ENCODE measurements at places on chromosomes 3 and 15.

GRCh38 chr3:196726788-196727675, 12.6 kb upstream of the PAK2 start:
- no peak for DNase-seq

DNA sequence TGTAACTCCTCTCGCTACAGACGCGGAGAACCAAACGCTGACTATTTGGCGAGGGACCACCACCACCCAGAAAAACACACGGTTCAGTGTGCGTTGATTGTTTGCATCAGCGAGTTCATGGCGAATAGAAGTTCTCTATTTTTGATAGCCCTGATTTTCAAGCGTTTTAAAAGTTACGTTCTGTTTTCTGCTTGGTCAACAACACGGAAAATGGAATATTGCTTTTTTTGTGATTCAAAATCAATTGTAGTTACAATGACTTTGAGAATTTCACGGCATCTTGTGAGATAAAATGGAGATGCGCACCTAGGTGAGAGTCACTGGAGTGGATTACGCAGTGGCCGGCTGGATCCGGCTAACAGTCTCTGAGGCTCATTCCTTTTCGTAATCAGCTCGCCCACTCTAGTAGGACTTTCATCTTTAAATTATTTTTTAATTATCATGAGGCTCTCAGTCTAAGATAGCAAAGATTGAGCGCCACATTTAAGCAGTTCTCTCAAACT, 54.8 kb downstream of the CCDC54 start:
- DNase-seq, result no peak

GRCh38 chr15:69474291-69474690, 21.7 kb downstream of the RPLP1 start:
- no peak for DNase-seq

GRCh38 chr15:100073982-100074381, 267.8 kb downstream of the ADAMTS17 start:
- DNase-seq, result no peak

GRCh38 chr3:98739266-98739665, 23.9 kb upstream of the ST3GAL6 start:
- no peak for DNase-seq

DNA sequence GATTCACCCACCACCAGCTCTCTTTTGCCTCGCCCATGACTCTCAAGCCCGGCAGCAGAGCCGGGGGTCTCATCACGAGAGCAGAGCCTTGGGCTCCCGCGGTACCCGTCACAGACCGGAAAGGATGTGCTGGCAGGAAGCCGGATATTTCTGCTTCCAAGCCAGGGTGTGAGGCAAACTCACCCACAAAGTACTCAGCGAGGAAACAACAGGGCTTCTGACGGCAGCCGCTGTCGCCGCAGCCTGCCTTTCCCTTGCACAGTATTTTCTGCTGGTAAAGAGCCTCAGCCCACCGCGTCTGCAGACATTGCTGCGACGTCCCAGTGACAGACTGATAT, 119.9 kb downstream of the NSMCE3 start:
- no peak for DNase-seq

GRCh38 chr3:170107941-170108340, 70.1 kb downstream of the GPR160 start:
- DNase-seq, result no peak

DNA sequence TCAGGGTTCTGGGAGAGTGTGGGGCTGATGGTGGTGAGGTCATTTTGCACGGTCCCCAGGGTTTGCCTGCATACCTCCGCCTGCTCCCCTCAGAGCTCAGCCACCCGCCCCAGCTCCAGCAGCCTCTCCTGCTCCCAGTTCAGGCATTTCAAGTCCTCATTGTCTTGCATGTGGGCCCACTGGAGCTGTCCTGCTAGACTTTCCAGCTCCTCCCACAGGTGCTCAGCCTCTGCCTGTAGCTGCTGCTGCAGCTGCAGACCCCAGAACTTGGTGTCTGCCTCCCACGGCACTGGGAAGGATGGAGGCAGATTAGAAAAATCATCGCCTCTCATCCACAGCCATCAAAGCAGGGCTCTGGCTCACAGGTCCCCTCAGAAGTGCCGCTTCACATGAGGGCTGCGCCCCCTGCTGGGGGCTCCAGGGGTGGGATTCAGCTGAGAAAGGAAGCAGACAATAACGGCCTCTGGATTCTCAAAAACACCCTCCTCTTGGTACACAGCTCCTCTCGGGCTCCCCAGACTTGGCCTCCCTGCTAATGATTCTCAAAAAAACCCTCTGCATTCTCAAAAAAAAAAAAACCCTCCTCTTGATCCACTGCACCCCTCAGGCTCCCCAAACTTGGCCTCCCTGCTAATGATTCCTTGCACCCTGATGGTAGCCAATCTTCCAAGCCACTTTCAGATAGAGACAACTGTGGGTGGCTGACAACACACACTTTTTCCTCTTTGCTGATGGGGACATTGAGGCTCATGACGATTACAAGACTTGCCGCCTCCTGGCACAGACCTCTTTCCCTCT, 89.3 kb upstream of the C2CD4B start:
- peak; percentile 77 for DNase-seq

- DNase-seq, result no peak
Observed at GRCh38 chr3:5297895-5298294, 110.4 kb downstream of the EDEM1 start.

DNA sequence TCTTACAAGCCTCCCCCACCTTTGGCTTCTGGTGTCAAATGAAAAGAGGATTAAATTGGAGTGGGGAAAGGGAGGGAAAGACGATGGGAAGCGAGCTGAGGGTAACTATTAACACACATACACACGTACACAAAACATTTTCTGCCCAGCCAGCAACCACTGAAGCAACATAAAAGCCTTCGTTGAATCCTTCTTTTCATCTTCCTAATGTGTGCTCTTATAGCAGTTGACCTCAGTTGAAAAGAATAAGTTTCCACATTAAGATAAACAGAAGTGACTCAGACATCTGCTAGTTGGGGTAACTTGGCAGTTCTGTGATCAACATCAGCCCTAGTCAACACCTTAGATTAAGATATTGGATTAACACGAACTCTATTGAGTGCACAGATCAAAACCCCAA, 558.5 kb downstream of the MECOM start:
- DNase-seq, result no peak

DNA sequence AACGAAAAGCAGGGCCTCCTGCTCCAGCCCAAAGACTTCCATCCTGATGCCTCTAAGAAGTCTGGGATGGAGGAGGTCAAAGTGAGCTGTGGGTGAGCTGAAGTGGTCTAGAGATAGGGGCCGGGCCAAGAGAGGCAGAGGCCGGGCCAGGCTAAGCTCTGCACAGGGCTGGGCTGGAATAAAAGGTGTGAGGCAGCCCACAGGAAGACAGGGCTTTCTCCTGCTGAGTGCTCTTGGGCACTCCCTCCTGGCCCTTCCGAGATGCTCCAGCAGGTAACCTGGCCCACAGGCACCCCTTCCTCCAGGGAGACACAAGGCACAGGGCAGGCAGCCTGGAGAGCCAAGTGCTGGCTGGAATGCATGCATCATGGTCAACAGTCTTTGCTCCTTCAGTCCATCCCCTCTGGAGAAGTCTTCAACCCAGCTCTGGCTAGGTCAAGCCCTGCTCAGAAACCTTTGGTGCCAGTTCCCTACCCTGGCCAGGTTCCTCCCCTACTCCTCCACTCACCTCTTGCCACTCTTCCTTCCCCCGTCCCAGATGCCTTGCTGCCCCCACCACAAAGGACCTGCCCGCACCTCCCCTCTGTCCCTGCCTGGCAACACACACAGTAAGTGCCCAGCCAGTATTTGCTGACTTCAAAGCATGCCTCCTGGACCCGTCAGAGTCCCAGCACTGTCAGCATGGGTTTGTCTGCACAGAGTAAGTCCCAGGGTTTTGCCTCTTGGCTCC, 93.6 kb downstream of the SEC22A start:
- no peak for DNase-seq

GRCh38 chr3:183324083-183324482, 71.0 kb downstream of the B3GNT5 start:
- no peak for DNase-seq

DNA sequence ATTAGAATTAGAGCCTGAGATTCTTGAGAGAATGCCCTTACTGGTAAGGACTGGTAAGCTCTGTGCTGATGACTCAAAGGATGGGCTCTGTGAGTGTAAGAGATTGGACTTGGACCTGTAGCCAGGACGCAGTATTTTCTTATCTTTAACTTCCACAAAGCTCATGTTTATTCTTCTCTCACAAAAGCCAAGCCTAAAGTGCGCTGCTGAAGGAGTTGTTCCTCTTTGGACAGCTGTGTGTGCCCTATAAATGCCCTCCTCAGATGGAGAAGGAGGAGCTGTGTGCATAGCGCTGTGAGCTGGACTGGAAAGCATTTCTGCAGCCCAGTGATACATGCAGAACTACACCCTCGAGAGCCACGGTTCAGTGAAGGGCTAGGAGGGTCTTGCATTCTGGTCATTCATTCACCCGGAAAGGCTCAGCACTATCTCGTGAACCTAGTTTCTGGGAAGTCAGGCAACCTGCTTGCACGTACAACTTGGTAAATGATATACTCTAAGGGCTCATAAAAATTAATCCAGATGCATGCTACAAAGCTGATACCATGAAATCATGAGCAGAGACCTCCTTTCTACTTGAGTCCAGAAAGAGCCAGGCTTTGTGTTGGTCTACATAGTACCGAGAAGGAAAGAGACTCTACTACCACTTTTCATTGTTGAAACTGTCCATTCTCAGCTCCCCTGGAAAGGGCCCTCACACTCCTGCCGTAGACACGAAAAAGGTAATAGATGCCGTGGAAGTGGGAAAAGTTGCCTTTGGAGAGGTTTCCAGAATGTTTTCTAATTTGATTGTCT, 103.0 kb upstream of the TBL1XR1 start:
- no peak for DNase-seq

DNA sequence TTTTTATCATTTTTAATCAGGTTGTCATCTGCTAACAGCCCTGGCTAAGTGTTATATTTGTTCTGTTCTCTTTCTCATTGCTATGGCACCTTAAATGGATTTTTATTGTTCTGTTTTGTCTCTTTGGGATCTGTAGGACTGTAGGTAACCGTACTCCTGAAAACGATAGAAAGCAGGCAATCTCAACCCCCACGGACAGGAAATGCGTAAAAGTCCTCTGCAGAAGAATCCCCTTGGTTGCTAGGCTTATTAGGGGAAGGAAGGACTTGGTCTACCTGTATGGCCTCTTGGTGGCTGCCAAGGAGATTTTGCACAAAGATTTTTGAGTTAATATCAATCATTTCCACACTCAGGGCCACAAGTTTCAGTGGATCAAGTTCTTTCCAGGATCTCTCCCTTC, 571.9 kb upstream of the ZNF385D start:
- DNase-seq, result no peak

DNA sequence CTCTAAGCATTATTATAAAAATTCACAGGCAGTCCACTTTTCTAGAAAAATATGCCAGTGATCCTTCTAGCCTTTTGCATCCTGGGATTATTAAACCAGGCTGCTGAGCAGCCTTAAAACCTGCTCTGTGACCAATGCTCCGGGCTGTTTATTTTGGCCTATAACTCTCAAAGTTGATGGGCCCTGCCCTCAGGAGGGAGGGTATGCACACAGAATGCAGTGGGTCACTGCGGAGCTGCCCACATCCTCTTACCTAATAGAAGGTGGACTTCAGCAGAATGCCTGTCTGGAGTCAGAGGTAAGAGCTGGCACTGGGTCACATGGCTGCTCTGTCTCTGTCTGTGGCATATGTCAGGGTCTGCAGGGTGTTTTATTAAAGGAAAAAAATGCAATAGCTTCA, 26.0 kb downstream of the CPNE4 start:
- no peak for DNase-seq

DNA sequence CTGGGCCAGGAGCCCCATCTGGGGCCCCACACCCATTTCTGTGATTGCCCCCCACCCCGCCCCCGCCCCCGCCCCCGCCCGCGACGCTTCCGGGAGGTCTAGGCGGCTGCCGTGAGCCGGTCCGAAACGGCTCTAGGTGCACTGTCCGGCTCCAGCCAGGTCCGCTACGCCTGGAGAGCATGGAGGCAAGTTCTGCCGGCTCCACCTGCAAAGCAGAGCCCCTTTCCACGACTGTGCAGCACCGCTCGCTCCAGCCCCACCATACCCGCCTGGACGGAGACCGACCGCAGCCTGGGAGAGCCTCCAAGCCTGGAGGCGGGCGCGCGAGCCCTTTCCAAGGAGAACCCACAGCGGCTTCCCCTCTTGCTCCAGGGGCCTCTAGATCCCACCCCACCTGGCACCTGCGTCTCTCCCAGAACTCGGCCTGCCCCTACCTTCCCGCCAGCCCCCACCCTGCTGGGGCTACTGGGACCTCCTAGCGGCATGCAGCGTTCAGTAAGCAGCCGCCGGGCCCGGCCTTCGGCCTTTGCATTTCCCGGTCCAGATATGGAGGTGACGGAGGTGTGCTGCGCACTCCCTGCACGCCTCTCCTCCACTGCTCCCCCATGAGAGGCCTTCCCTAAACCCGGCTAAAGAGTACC, 66.2 kb downstream of the KLF13 start:
- peak; percentile 43 for DNase-seq

DNA sequence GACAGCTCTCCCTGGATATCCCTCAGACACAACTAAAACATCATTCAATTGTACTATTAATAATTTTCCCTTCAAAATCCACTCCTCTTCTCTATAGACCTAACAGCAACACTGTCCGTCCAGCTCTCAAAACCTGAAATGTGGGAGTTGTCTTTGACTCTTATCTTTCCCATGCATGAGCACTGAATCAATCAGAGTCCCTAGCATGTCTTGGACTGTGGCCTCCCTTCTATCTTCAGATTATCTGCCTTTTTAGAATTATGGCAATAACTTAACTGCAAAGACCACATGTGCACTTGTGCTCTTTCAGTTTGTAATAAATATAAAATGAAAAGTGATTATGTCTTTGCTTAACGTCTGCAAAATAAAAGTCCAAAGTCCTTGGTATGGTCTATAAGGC, 107.0 kb downstream of the UBE3A start:
- DNase-seq, result no peak

DNA sequence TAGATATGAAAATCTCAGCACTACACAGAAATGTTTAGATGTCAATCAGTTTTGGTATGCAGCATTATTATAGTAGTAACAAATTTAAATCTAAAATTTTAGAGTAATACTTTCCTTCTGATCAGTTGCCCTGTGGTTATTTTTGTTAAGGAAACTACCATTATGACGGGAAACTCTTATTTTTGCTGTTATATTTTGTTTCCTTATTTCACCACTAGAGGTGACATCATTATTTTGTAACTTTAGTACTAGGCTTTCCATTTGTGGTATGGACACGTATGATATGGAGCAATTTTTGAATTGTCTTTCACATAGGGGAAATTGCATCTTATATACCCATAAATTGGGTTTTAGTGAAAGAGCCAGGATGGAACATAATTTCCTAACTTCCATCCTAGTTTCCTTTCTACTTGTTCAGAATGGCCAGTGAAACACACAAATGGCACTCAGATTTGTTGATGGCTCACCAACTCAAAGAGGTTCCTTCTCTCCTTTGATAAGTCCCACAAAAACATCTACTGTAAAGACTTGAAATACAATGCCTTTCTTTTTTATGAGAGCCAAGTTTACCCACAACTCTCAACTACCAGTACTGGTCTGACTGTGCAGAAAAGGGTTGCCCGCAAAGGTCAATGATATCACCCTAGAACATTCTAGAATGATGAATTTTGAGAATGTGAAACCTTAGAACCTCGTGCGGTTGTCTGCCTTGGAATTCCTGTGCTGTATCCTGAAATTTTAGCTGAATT, 19.4 kb upstream of the PPP4R2 start:
- no peak for DNase-seq

GRCh38 chr15:71085809-71086208, 29.5 kb upstream of the THSD4 start:
- DNase-seq, result peak; percentile 70
